NCI-H524 treated with DMSO at 0.1 percent for 48 hours (cell line): ENCODE measurements at places on chromosomes 7 and 10.

- no peak for DNase-seq
Measured at GRCh38 chr10:79406683-79407422, 38.6 kb downstream of the ZCCHC24 start.

GRCh38 chr10:78772486-78772885 is 296.3 kb upstream of the ZMIZ1 start:
- DNase-seq: no peak

DNA sequence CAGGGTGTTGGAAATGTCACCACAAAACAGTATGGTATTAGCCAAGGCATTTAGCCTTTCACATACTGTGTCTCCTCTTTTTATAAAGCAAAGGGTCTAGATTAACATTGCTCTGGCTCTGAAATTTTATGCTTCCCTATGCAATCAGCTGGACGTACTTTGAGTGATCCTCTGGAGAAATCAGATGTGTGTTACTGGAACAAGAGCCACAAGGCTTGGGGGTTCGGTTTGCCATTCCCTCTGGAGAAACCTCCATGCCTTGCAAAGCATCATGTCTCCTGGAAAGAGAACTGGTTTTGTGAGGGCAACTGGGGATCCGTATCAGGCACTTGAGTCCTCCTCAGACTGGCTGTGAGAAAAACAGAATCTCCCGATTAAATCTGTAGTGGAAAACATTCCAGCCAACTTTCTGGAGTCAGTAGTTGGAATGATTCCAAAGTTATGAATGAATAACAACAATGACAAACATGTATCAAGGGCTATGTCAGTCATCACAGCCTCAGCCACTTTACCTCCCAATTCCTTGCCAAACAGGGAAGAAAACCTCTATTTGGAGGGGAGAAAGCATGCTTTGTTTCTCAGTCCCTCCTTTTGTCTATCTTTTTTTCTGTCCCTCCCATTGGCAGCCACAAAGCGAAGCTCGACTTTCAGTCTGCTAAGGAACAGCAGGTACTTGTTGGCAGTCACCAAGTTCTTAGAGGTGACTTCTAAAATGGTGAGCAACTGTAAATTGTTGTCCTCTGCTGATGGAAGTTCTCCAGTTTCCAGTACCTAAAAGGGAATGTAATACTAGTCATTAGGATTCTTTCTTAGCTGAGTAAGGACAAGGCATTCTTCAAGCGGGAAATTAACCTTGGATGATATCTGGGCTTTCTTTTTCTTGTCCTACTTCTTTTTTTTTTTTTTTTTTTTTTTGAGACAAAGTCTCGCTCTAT is 864.8 kb upstream of the AUTS2 start:
- DNase-seq: no peak

DNA sequence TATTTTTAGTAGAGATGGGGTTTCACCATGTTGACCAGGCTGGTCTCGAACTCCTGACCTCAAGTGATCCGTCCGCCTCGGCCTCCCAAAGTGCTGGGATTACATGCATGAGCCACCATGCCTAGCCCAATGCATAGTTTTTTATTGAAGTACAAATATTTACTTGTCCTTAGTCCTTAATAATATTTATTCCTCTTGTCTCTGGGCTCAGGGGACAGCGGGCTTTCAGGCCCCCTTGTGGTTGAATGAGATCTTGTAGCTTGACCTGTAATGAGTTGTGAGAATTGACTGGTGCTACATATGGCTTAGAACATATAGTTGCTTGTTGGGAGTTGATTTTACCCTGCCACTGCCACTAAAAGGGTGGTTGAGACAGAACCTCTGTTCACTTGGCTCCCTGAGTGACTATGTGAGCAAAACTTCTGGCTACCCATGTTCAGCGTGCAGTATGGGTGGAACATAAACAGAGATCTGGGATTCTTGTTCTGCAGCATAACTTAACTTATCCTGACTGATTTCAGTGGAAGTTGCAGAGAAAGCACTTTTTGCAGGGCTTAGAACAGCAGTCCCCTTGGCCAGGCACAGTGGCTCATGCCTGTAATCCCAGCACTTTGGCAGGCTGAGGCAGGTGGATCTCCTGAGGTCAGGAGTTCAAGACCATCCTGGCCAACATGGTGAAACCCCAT is 14.9 kb downstream of the CCL26 start:
- no peak for DNase-seq

- no peak for DNase-seq
Measured at GRCh38 chr7:37817591-37817960, 30.8 kb upstream of the NME8 start.

- no peak for DNase-seq
Measured at GRCh38 chr7:120441850-120442249, 168.9 kb downstream of the KCND2 start.

DNA sequence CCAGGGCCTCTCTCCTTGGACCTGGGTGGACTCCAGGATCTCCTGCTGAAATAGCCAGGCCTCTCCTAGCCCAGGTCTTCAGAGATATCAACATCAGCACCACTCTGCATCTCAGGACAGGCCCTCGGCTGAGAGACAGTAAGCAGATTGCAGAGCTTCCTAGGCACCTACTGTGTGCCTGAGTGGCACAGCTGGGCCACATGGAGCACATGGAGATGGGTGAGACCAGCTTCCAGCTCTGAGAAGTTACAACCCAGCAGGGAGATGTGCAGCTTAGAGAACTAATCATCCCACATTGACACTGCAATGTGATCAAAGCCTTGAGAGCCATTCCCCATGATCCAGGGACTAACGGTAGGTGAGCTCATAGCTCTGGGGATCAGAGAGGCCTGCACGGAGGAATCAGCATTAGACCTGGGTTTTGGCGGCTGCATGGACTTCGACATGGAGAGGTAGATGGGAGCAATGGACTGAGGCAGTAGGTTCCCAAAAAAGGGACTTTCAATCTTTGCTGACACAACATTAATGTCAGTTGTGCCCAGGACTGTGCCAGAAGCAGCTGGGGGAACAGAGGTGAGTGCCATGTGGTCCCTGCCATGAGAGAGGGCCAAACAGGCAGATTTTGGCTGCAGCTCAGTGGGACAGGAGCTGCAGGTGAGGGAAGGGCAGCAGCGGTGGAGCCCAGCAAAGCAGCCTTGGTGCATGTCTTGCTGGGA is 76.0 kb upstream of the LEP start:
- no peak for DNase-seq

DNA sequence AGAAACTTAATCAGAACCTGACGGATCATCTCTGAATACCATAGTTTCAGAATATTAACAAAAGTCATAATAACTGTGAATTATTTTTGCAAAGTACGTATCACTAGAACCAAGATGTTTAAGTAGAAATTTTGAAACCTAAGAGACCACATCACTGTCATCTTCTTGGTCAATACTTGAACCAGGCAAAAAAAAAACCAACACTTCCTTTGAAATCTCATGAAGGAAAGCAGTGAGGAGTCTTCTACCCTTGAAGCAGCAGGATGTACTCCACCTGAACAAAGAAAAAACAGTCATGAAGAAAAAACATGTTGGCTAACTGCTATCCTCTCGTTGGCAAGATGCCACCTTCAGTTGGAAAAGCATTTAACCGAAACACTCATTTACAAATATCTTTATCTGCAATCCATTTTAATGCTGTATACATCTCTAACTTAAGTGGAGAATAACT is 82.4 kb downstream of the SRPK2 start:
- no peak for DNase-seq

DNA sequence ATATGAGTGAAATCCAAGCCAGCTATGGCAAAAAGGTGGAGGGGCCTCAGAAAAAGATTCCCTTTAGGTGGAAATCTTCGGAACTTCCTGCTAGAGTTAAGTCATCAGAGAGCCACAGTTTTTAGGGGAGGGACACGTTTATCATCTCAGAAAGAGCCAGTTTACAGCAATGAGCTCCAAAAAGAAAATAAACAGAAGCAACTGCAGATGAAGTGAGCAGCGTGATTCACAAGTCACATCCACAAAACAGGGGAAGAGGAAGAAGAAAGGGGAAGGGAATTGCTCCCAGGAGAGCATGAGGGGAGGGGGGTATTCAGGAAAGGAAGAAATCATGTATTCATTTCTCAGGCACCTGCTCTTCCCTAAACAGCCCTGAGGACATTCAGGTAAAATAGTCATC is 156.2 kb upstream of the FOXK1 start:
- no peak for DNase-seq

- no peak for DNase-seq
Measured at GRCh38 chr7:101179117-101179516, 976 bp downstream of the NAT16 start.

DNA sequence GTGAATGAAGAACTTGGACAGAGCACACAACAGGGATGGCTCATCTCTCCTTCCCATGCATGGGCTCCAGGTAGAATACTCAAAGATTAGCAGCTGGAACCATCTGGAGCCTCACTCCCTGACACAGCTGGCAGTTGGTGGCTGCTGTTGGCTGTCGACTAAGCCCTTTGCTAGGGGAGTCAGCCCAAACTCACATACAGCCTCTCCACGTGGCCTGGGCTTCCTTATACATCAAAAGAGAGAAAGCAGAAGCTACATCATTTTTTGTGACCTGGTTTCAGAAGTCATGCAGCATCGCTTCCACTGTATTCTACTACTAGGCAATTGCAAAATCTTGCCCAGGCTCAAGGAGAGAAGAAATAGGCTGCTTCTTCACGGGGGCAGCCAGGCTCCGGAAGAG is 24.4 kb downstream of the ASNS start:
- DNase-seq: no peak

DNA sequence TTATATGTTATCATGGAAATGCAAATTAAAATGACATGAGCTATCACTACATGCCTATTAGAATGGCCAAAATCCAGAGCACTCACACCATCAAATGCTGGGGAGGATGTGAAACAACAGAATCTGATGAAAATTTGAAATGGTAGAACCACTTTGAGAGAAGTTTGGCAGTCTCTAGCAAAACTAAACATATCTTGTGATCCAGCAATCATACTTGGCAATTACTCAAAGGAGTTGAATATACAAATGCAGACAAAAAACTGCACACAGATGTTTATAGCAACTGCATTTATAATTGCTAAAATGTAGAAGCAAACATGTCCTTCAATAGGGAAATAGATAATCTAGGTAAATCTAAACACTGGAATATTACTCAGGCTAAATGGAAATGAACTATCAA is 1164.9 kb downstream of the DNAJB9 start:
- no peak for DNase-seq

DNA sequence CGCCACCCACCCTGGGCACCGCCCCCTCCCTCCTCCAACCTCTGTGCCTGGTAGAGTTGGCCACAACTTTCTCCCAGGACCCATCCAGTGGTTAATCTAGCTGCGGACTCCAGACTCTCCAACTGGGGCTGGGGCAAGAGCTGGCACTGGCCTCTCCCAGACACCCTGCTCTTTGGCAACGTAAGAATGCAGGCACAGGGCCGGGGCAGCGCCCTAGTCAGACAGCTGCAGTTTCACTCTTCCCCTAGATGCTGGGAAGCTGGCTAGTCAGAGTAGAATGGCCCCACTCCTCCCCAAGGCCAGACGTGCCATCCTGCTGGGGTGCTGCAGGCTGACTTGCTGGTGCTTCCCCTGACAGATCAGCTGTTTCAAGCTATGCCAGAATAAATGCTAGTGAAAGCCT is 22.1 kb downstream of the HSPA12A start:
- DNase-seq: no peak

DNA sequence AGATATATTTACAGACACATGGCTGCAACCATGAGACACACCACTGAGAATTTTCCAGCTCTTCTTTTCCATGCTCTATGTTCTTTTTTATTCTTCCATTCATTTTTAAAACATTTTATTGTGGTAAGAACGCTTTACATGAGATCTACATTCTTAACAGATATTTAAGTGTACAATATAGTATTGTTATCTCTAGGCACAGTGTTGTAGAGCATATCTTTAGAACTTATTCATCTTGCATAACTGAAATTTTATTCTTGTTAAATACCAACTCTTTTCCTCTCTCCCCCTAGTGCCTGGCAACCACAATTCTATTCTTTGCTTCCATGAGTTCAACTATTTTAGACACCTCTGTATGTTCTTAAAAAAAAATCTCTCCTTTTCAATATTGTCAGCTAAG is 67.1 kb upstream of the HABP2 start:
- no peak for DNase-seq

- no peak for DNase-seq
Measured at GRCh38 chr10:92240289-92241157, 50.4 kb downstream of the CPEB3 start.

DNA sequence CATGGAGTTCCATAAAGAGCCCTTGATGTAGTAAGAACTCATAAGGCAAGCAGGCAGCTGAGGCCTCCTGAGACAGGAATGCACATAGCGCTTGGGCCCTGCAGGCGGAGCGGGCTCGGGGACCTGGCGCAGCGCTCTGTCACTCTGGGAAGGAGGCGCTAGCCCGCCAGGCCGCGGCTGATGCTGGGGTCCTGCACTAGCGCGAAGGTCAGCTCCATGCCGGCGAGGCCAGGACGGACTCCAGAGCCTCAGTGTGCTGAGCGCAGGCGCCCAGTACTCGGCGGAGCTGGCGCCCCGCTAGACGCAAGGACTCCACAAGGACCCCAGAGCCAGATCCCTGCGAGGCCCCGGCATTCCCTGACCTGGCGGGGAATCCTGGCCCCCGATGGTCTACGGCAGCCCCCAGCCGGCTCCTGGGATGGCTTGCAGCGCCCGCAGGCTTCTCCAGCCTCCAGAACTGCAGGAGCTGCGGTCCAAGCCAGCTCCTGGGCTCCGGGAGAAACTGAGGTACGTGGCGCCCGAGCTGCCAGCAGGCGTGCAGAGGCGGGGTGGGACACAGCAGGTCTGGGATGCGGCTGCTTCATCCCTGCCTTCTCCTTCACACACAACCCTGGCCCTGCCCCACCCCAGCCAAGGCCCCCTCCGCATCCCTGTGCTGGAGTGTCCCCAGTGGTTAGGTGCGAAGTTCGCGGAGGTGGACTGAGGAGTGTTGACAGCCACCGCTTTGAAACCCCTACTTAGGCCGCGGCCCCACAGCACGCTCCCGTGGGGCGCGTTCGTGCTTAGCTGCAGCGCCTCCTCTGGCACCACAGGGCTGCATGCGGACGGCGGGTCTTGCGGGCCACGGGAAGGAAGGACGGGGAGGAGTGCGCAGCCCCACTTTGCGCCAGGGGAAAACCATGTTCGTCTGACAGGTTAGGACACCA is 761.5 kb upstream of the POM121L12 start:
- DNase-seq: no peak

DNA sequence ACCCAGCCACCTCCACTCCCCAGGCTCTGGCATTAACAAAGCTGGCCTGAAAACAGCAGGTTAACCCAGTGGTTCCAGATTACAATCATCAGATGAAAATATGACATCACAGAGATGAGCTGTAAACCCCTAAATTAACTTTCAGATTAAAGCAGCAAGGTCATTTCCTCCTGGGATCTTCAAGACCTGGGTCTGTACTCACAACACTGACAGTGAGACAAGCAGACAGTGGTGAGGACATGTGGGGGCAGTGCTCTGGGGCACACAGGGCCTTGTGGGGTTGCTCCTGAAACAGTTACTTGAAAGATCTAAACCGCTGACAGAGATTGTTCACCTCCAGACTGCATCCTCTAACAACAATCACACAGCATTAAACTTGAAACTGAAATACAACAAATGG is 134.1 kb downstream of the ZNF438 start:
- no peak for DNase-seq
